Smooth muscle cell of the umbilical artery (primary cell): ENCODE measurements at places on chromosomes 6 and 20. TPM values are rescaled to one million over a fixed set of nuclear protein-coding genes. Genes with fewer than 3 reads are reported as not detected.

Gene TBC1D7
- total RNA-seq: 19.5 and 22.9 TPM in 2 replicates

Gene EMILIN3
- total RNA-seq: under 0.01 TPM in 1 of 2 replicates, not detected in the other

Gene OR12D3
- not detected in 2 replicates for total RNA-seq

Gene SLC22A16
- total RNA-seq: not detected in 2 replicates

Gene CFAP206
- total RNA-seq: 0.37 and 0.59 TPM in 2 replicates

Gene EFCAB8
- total RNA-seq: under 0.01 and 0.97 TPM in 2 replicates

Gene ZC2HC1B
- total RNA-seq: not detected in 2 replicates

Gene XRN2
- 86.7 and 110 TPM in 2 replicates for total RNA-seq
